ENCODE measurements at places on chromosomes 16 and 17.
A peak's percentile ranks its signal among the peaks of the same experiment; 100 is the strongest.

- DNase-seq, result no peak
Measured at GRCh38 chr16:2858245-2859025, 465 bp upstream of the PRSS22 start.

DNA sequence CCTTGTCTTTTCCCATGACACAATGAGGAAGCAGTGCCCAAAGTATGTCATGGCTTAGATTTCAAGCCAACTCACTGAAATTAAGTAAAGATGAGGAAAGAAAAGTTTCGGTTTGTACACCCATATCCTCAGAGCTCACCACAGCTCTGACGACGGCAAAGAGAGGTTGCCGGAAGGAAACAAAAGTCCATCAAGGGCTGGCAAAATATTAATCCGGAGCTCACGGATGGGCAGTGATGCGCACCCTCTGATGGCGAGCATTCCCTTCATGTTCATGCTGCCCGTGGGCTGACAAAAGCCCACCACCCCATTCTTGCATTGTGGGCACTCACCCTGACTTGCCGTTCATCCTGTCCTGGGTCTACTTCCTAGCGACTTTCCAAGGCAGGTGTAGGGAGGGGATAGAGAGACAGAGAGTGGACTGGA lies 103.1 kb downstream of the SOX9 start:
- DNase-seq, result no peak

GRCh38 chr16:56932721-56933619 lies 1.0 kb downstream of the HERPUD1 start:
- peak; percentile 18 for DNase-seq

DNA sequence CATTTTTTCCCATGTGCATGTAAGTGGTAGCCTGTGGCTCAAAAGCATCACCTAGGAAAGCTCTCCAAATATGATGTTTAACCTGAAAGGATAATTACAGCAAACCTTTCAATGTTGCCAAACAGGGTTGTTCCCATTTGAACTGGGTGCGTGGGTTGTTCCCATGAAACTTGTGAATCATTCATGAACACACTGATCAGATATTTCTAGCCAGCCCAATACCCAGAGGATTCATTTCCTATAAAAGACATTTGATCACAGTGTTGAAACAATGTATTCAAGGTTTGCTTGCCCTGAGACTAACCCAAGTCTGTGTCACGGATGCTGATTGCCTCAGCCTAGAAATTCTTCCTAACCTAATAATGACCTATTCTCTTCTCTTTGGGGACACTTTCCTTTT lies 12.9 kb downstream of the KRT39 start:
- DNase-seq, result no peak

- no peak for DNase-seq
Measured at GRCh38 chr17:60557805-60558204, 31.8 kb upstream of the APPBP2 start.

GRCh38 chr16:21617607-21618006 lies 18.2 kb downstream of the METTL9 start:
- no peak for DNase-seq

- DNase-seq, result no peak
Measured at GRCh38 chr17:16462070-16462864, 29.7 kb downstream of the LRRC75A start.

GRCh38 chr17:69573396-69573795 lies 158.9 kb downstream of the MAP2K6 start:
- no peak for DNase-seq

DNA sequence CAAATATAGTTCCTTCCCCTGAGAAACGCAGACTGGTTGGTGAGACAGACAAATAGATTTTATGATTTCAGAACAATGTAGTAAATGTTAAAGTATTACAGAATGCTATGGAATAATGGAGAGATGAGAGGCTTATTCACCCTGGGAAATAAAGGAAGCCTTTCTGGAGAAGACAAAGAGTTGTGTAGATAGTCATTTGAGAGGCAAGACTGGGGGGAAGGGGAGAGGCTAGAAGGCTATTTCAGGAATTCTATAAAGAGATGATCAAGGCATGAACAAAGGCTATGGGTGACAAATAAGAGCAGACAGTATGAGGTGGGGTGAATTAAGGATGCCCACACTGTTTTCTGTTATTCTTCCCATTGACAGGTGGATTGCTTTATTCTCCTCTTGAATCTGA lies 211.4 kb downstream of the GRIN2A start:
- no peak for DNase-seq

- DNase-seq, result no peak
Measured at GRCh38 chr16:59330019-59330670, 596.0 kb upstream of the GOT2 start.

- DNase-seq, result no peak
Measured at GRCh38 chr17:1315891-1316403, 36.5 kb downstream of the TRARG1 start.

GRCh38 chr17:40452921-40453378 lies 9.7 kb downstream of the IGFBP4 start:
- DNase-seq, result no peak

DNA sequence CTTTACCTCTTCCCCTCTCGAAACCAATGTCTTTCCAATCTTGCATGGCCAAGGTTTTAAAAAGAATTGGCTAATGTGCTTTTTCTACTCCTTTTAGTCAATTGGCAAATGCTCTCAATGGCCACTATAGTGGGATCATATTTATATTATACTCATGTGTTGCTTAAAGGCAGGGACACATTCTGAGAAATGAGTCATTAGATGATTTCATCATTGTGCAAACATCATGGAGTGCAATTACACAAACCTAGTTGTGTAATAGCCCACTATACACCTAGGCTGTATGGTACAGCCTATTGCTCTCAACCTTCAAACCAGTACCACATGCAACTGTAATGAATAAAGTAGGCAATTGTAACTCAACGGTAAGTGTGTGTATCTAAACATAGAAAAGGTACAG lies 180.9 kb downstream of the HS3ST3A1 start:
- no peak for DNase-seq

DNA sequence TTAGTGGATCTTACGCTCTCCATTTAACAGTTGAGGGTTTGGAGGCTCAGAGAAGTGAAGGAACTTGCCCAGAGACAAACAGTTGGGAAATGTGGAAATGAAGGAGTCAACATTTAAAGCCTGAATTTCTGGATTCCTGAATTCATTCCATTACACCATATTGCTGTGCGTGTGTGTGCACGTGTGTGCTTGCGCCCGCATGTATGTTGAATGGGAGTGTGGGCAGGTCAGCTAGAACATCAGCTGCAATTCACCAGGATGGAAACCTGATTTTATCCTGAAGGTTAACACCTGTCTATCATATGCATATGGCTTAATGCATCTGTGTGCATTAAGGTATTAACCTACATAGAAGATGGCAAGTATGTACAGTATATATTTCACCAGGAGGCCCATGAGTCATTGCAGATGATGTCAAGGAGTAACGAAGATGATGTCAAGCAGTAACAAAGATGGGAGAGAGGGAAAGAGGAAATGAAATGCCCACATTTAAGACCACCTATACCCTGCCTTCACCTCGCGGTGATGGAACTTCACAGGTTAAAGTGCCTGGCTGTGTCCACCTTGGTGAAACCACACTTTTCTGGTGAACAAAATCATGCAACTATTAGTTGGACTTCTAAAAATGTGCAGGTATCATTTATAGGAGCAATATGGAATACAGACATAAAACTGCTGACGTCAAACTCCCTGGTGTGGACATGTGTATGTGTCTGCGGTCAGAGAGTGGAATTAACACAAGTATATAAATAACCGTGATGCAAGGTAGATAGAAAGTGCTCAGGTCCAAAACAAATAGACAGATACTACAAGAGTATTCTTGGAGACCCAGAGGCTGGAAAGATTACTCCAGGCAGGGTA lies 832 bp upstream of the ADAP2 start:
- no peak for DNase-seq

- DNase-seq, result no peak
Measured at GRCh38 chr17:7705269-7706255, 560 bp downstream of the EFNB3 start.

GRCh38 chr16:81581107-81581506 lies 136.5 kb downstream of the CMIP start:
- no peak for DNase-seq

DNA sequence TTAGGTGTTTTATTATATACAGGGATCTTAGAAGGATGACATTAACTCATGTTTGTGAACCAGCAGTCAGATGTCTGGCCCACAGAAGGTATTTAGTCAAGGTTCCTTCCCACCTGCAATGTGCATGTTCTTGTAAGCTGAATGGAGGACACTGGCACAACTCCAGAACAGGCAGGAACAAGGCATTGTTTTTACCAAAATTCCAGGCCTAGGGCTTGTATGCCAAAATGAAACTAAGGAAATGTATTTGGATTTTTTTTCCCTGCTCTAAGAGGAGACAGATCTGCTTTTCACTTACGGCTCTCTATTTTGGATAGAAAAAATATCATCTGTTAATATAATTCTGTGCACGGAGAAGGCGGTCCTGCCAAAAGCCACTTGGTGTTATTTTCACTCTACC lies 312.5 kb downstream of the GRIN2A start:
- DNase-seq, result no peak

DNA sequence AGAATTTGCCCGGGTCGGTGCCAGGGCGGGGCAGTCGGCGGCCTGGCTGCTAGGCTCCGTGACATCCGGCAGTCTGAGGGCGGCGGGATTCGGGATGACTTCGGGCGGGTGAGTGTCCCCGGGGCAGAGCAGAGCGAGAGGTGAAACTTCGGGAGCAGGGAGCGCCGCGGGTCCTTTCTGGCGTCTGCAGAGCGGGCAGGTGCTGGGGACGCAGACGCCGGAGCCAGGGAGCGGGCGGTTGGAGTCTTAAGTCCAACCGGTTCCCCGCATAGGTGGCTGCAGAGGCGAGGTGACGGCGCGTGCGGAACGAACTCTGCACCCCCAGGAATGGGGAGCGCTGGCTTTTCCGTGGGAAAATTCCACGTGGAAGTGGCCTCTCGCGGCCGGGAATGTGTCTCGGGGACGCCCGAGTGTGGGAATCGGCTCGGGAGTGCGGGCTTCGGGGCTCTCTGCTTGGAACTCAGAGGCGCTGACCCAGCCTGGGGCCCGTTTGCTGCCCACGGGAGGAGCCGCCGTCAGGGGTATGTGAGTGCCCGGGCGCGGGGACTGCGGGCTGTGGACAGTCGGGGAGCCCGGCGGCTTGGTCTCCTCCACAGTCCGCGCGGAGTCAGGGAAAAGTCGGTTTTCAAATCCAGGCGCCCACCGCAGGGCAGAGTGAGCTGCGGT lies at the start of gene B4GALNT2:
TSS of gene B4GALNT2 (plus strand) at position 71 of the 666 bp plus-strand sequence. CDS start at position 95, 24 bp downstream.
- peak; percentile 7 for DNase-seq

- peak; percentile 44 for DNase-seq
Measured at GRCh38 chr16:1678500-1679098, 520 bp downstream of the JPT2 start.
